ENCODE measurements at places on chromosomes 11 and 22. TPM values are rescaled to one million over a fixed set of nuclear protein-coding genes. Genes with fewer than 3 reads are reported as not detected.

The TSSK2 gene
- not detected for total RNA-seq

The TMEM191B gene
- total RNA-seq, result 0.70 TPM

DNA sequence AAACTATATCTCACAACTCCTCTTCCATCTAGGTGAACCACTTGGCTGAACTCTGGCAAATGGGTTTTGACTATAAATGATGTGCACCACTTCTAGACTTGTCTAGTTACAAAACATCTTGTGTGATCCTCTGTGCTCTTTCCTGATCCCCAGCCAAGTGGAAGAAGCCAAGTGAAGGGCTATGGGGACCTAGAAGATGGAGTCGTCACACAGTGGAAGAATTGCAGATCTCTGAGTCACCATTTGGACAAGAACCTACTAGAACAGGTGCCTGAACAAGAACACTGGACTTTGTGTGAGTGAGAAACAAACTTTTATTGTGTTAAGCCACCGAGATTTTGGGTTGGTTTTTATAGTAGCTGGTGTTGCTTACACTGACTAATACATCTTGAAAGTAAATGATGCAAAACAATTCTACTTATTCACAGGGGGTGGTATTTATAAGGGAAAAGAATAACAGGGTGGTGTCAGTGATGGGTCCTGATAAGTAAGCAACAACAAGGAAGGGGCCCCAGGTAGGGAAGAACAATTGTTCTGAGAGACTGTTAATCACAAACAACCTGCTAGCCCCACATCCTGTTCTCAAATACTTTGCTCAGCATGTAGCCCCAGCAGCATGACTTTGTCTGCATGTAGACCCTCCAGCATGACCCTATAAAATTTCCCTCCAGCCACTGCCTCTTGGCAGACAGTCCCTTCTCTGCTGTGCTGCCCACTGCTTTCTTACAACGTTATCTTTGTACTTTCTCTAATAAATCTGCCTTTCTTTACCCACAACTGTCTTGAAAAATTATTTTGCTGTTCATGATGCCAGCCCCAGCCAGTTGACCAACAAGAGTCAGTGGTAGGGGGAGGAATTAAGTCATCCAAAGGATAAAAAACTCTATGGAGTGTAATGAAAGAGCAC is 280.7 kb upstream of the PLET1 start:
- no peak for DNase-seq

DNA sequence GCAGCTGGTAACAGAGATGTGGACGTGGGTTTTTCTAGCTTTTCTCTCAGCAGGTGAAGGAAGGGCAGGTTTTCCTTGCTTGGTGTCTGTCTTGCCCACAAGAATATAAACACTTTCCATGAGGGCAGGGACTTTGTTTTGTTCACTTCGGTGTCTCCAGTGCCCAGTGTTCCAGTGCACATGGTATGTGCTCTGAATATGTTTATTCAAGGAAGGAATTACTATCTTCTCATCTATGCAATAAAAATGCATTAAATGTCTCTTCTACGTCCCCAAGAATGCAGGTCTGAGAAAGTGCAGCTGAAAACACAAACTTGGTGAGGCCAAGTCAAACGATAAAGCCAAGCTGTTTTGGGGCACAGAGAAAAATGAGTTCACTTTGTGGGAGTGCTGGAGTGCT is 56.3 kb upstream of the PLET1 start:
- DNase-seq, result no peak
